ENCODE measurements at places on chromosomes 1 and 21. TPM values are rescaled to one million over a fixed set of nuclear protein-coding genes. Genes with fewer than 3 reads are reported as not detected.

DNA sequence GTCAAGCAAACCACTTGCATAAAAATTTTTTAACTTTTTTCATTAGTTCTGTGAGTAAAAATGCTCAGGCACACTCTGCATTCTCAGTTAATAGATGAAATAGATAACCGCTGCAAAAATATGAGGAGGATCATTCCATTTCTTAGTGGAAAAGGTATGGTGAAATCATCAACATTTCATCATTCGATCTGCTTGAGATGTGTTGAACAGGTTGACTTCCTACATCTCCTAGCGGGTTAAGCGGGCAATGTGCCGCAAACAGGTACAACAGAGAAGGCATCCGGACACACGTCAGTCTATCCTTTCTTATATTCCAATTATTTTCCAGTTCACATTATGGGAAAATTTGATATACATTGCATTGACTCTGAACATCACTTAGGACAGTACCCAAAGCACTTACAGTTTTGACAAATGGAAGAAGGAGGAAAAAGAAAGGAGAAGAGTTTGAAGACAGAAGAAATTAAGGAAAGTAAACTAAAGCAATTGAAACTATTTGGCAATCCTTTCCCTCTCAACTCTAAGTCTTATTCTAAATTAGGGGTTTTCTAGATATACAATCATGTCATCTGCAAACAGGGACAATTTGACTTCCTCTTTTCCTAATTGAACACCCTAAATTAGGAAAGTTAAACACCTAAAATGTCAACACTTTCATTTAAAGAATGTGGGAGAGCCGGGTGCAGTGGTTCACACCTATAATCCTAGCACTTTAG, 33.5 kb downstream of the NIBAN1 start:
- no peak overlapping the region for H3K4me3 ChIP-seq
- H3K36me3 ChIP-seq: peaks cover 3% of the 10 kb centered on the region
- H3K4me1 ChIP-seq: peaks cover 11% of the 10 kb centered on the region
- H3K27ac ChIP-seq: no peak overlapping the region
- H3K27me3 ChIP-seq: no peaks in the 10 kb centered on the region
- DNase-seq: no peak

GRCh38 chr1:240732390-240732789, 120.4 kb upstream of the GREM2 start:
- H3K36me3 ChIP-seq: no peaks in the 10 kb centered on the region
- no peak overlapping the region for H3K27ac ChIP-seq
- no peak for DNase-seq

DNA sequence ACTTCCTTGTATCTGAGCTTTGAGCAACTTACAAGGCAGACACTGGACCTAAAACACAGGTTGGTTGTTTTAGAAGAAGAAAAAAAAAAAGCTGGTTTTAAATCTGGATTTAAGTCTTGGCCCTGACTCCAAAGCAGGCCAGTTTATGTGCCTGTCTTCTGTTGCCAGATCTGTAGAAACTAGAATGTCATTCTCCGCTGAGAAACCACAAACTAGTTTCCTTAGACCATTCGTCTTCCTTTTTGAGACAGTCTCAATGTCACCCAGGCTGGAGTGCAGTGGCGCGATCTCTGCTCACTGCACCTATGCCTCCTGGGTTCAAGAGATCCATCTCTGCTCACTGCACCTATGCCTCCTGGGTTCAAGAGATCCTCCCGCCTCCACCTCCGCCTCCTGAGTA, 33.9 kb downstream of the APP start:
- H3K4me3 ChIP-seq: no peak overlapping the region
- no peak overlapping the region for H3K27ac ChIP-seq
- peaks cover 10% of the 10 kb centered on the region for H3K4me1 ChIP-seq
- no peak for DNase-seq
- H3K27me3 ChIP-seq: peaks cover 3% of the 10 kb centered on the region
- peaks cover 8% of the 10 kb centered on the region for H3K36me3 ChIP-seq

DNA sequence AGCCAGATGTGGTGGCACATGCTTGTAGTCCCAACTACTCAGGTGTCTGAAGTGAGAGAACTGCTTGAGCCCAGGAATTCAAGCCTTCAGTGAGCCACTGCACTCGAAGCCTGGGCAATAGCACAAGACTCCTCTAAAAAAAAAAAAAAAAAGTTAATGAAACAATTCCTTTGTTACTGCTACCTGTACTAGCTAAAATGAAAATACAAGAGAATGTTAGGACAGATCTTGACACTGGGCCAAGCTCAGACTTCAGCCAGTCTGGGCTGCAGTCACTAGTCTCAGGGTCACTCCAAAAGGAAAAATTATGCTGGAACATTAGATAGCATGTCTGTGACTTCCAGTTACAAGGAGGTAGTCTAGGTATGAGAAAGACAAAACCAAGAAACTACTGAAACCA, 56.5 kb downstream of the TRIM33 start:
- no peak for DNase-seq
- no peak overlapping the region for H3K4me3 ChIP-seq
- H3K4me1 ChIP-seq: peaks cover 24% of the 10 kb centered on the region
- peaks cover 47% of the 10 kb centered on the region for H3K36me3 ChIP-seq
- H3K27me3 ChIP-seq: no peaks in the 10 kb centered on the region
- H3K27ac ChIP-seq: no peak overlapping the region

DNA sequence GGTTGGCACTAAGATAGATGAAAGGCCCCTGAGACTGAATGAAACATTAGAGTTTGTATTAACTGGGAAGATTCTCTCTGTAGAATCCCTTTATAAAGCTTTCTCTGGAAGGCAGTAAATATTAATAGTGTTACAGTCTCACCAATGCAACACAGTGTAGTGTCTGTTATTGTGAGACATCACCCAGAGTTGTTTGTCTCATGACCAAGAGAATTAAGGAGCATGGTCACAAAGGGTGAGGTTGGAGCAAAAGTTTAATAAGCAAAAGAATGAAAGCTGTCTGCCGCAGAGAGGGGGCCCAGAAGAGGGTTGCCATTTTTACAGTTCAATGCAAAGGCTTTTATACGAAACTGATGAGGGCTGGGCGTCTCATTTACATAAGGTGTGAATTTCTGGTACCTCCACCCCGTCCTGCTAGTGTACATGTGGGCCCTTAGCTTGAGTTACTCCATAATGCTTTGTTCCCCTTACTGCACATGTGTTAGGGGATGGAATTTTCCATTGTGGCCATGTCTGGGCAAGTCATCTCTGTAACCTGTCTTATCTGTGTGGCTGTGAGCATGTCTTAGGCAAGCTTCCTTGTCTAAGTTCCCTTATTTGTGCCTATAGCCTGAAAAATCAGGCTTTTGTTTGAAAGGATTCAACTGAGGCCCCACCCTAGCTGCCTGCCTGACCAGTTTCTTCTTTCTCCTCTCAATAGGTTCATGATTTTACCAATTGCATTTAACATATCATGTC, 184.1 kb downstream of the RASAL2 start:
- no peaks in the 10 kb centered on the region for H3K36me3 ChIP-seq
- H3K27me3 ChIP-seq: no peaks in the 10 kb centered on the region
- DNase-seq: no peak
- no peaks in the 10 kb centered on the region for H3K4me1 ChIP-seq
- no peak overlapping the region for H3K27ac ChIP-seq

- peaks cover 20% of the 10 kb centered on the region for H3K4me1 ChIP-seq
- no peak for DNase-seq
- H3K36me3 ChIP-seq: no peaks in the 10 kb centered on the region
- peak overlapping the region; percentile 12 for H3K27ac ChIP-seq
Measured at GRCh38 chr1:227318853-227319607, 738 bp upstream of the CDC42BPA start.

- H3K27me3 ChIP-seq: peaks cover 8% of the 10 kb centered on the region
- no peaks in the 10 kb centered on the region for H3K4me1 ChIP-seq
- no peaks in the 10 kb centered on the region for H3K36me3 ChIP-seq
- no peak overlapping the region for H3K27ac ChIP-seq
Measured at GRCh38 chr1:92709738-92710137, 75.2 kb downstream of the EVI5 start.

- H3K4me1 ChIP-seq: peaks cover 64% of the 10 kb centered on the region
- H3K27ac ChIP-seq: no peak overlapping the region
- peaks cover 73% of the 10 kb centered on the region for H3K36me3 ChIP-seq
- DNase-seq: no peak
- no peak overlapping the region for H3K4me3 ChIP-seq
Measured at GRCh38 chr21:34877485-34878128, 171.5 kb downstream of the RUNX1 start.

GRCh38 chr21:25406887-25407579, 200.2 kb downstream of the MRPL39 start:
- peaks cover 3% of the 10 kb centered on the region for H3K36me3 ChIP-seq
- H3K4me1 ChIP-seq: peaks cover 11% of the 10 kb centered on the region
- no peak overlapping the region for H3K27ac ChIP-seq
- no peak overlapping the region for H3K4me3 ChIP-seq

DNA sequence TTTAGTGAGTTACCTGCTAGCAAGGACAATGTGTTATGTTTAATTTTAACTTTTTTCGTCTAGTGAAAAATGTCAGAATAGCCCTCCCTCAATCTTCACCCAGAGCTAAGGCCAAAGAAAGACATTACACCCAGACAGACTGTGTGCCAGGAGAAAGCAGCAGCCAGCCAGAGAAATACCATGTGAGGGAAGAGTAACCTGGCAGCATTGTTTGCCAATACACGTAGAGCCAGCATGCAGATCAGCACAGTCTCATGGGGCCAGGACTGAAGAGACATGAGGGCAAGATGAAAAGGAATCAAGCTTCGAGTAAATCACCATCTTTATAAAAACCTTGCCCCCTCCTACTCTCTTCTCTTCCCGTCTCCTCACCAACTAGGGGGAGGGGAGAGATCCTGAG, 88.5 kb upstream of the ADAR start:
- no peak overlapping the region for H3K4me3 ChIP-seq
- H3K36me3 ChIP-seq: no peaks in the 10 kb centered on the region
- peaks cover 6% of the 10 kb centered on the region for H3K4me1 ChIP-seq
- H3K27ac ChIP-seq: no peak overlapping the region

GRCh38 chr21:35737899-35738346, 322.4 kb downstream of the SETD4 start:
- DNase-seq: no peak
- no peak overlapping the region for H3K4me3 ChIP-seq
- no peaks in the 10 kb centered on the region for H3K4me1 ChIP-seq

GRCh38 chr1:9068981-9069325, 482 bp downstream of the SLC2A5 start:
- H3K27ac ChIP-seq: no peak overlapping the region
- DNase-seq: no peak
- H3K4me3 ChIP-seq: no peak overlapping the region
- H3K4me1 ChIP-seq: peaks cover 11% of the 10 kb centered on the region

GRCh38 chr1:70319750-70320149, 34.8 kb downstream of the ANKRD13C start:
- H3K27ac ChIP-seq: no peak overlapping the region
- H3K4me3 ChIP-seq: no peak overlapping the region
- DNase-seq: no peak
- peaks cover 14% of the 10 kb centered on the region for H3K36me3 ChIP-seq

GRCh38 chr21:21163904-21164303, 165.7 kb downstream of the NCAM2 start:
- no peaks in the 10 kb centered on the region for H3K36me3 ChIP-seq
- no peak overlapping the region for H3K27ac ChIP-seq
- peaks cover 7% of the 10 kb centered on the region for H3K27me3 ChIP-seq
- H3K4me1 ChIP-seq: peaks cover 7% of the 10 kb centered on the region
- H3K4me3 ChIP-seq: no peak overlapping the region
- no peak for DNase-seq

DNA sequence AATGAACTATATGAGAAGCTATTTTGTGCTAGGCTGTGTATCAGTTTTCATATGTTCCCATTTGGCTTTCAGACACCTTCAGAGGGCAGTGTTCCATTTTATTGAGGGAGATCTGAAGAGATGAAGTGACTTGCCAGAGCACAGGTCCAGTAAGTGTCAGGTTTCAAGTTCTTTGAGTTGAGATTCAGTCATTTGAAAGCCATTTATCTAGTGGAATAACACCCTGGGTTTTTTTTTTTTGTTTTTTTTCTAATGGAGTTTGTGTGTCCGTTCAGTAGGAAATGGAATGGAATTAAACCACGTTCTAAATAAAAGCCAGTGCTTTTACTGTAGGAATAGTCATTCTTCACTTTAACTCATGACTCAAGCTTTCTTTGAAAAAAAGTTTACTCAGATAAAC, 652.9 kb upstream of the USP24 start:
- no peaks in the 10 kb centered on the region for H3K27me3 ChIP-seq
- H3K36me3 ChIP-seq: no peaks in the 10 kb centered on the region
- no peak overlapping the region for H3K4me3 ChIP-seq
- no peaks in the 10 kb centered on the region for H3K4me1 ChIP-seq

- peaks cover 81% of the 10 kb centered on the region for H3K4me1 ChIP-seq
- peaks cover 7% of the 10 kb centered on the region for H3K27me3 ChIP-seq
- peaks cover 32% of the 10 kb centered on the region for H3K36me3 ChIP-seq
- H3K27ac ChIP-seq: peak overlapping the region; percentile 86
Measured at GRCh38 chr1:12438349-12438924, 179.6 kb downstream of the DHRS3 start.

- DNase-seq: no peak
- H3K27me3 ChIP-seq: peaks cover 4% of the 10 kb centered on the region
- peak overlapping the region; percentile 60 for H3K27ac ChIP-seq
- peaks cover 12% of the 10 kb centered on the region for H3K36me3 ChIP-seq
Measured at GRCh38 chr1:39735731-39736130, 3.0 kb upstream of the PPIE start.

Gene RNF187
- total RNA-seq: 137 TPM

Gene IQGAP3
- 10.3 TPM for total RNA-seq

Gene MCOLN2
- 117 TPM for total RNA-seq

Gene NPHS2
- not detected for total RNA-seq

Gene GABRD
- total RNA-seq: 0.26 TPM

Gene SFN
- total RNA-seq: 0.78 TPM

Gene S100A2
- 1.1 TPM for total RNA-seq

Gene METTL13
- total RNA-seq: 56.5 TPM

Gene GABPA
- 26.9 TPM for total RNA-seq

Gene EPHB2
- not detected for total RNA-seq

Gene UBE2U
- total RNA-seq: not detected

Gene C1orf210
- total RNA-seq: not detected
